ENCODE measurements at places on chromosomes 7 and 10.
A peak's percentile ranks its signal among the peaks of the same experiment; 100 is the strongest.

GRCh38 chr7:125661677-125662076 is 732.1 kb upstream of the POT1 start:
- DNase-seq = no peak

DNA sequence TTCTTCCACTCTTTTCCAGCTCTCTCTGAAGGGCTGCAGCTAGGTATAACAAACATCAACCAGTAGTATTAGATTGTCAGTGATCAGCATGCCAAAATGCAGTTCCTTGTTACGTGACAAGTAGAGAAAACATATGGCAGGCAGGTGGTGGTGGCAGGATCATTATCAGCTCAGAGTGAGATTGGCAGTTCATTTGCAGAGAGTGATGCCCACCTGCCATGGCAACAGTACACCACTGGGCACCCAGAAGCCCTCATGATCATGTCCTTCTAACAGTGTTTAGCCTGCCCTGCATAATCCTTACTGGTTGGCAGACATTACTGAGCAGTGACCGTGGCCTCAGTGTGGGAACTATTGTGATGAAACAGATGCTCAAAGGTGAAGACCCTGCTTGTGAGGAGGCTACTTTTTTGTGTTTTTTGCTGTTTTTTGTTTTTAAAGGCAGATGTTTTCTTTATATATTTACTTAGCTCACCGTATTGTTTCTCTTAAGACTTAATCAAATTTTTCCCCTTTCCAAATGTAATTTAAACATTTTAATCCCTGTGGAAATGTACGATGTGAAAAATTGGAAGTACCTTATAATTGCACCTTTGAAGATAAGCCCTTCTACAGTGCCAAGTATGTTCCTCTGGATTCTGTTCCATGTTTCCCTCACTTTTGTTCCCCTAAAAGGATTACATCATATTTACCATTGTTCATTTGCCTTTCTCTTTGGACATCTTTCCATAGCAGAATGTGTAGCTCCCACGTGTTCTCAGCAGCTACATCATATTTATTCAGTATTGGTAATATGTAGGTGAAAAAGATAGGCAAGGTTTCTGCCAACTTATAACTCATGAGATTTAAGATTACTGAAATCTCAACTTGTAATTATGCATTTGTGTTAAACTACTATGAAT is 179.6 kb downstream of the SND1 start:
- DNase-seq = no peak

GRCh38 chr7:93860261-93860660 is 30.3 kb downstream of the TFPI2 start:
- DNase-seq = no peak

GRCh38 chr10:129769381-129770116 is 194.5 kb downstream of the EBF3 start:
- no peak for DNase-seq

DNA sequence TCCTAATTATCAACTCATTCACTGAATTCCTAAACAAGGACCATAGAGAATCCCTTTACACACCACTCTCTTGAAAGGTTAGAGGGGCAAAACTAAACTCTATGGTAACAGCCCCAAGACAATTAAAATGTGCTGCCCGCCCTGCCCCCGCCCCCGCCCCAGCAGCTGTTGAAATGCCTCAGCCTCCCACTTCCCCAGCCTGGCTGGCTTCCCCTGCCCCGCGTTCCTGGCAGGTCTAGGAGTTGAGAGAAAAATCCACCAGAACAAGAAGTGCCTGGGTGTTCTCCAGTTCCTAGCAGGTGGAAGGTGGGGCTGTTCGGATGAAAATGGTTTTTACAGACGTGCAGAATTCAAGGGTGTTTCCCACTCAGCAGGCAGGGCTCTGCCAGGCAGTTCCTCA is 109.5 kb upstream of the ZEB1 start:
- DNase-seq = no peak

DNA sequence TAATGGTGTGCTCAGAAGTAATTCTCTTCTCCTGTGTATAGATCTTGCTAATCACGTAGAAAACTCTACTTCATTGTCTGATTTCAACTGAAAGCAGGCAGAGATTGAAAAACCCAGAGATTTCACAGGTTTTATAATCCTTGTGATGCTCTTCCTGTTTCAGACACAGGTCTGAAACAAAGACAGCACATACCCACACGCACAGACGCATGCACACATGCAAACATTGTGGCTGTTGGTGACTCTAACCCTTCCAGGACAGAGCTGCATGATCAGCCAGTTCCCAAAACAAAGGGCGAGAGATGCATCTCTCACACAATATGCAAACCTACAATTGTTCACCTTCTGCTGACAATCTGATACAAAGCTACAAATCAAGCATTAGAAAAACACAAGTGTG is 11.1 kb upstream of the TFEC start:
- DNase-seq = peak; percentile 37

DNA sequence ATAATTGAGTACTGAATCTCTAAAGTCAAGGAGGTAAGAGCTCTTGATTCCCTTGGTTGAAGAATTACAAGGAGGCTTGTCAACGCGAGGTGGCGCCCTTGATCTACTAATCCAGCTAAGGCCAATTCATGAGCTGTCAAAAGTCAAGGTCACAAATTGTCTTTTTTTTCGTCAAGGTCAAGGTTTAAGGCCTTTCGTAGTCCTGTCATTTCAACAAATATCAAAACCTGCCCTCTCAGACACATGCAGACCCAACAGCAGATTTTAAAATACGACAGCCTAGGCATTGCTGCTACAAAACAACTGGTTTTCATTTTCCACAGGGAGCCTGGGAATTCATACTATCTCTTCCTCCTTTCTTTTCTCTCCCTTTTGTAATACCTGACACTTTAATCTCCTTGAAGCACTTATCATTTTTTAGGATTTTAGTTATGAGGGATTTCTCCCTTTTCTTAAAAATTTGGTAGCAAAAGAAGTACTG is 3.6 kb downstream of the HOXA13 start:
- DNase-seq = peak; percentile 46

DNA sequence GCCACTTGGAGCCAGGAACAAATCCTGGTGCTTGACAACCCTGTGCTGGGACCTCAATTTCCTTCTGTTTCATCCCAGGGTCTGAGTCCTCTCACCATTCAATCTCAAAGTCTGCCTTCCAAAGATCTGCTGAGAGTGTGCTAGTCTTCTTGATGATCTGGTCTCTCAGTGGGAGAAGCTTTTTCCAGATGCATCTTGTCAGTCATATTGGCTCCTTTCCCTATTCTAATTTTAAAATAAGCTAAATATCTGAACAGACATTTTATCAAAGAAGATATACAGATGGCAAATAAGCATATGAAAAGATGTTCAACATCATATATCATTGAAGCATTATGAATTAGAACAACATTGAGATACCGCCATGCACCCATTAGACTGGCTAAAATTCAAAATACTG is 469.3 kb downstream of the NEBL start:
- no peak for DNase-seq

DNA sequence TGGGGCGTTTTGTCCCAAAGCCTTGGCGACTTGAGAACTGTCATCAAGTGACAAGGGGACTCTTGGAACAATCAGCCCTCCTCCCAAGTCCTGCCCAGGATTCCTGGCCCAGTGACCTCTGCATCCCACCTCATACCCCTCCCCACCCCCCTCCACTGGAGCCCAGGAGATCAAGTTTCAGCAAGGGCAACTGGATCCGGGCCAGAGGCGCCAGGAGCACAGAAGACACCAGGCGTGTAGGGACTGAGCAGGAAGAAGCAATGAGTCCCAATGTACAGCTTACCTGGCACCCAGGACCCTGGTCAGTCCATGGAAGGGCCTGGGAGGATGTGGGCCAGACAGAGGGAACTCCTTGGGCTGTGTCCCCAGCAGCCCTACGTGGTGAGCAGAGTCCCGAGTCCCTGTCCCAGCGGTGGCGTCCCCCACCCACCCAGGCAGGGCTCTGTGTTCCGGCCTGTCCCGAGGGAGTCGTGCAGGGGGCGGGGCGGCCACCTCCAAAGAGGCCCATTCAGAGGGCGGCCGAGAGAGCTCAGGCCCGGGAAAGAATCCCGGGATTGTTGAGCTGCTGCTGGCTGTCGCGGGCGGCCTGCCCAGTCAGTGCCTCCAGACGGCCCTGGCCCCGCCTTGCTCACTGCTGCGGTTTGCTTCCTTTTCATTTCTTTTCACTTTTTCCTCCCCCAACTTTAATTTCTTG is 254.1 kb downstream of the TNS3 start:
- DNase-seq = no peak

Measured in GM12864 (cell line).